Fibroblast of the conjunctiva (primary cell): ENCODE measurements at places on chromosomes 6 and 20.

- no peak for DNase-seq
Measured at GRCh38 chr20:32447136-32448027, 89.3 kb downstream of the ASXL1 start.

- no peak for DNase-seq
Measured at GRCh38 chr6:146106532-146106931, 77.7 kb downstream of the GRM1 start.

DNA sequence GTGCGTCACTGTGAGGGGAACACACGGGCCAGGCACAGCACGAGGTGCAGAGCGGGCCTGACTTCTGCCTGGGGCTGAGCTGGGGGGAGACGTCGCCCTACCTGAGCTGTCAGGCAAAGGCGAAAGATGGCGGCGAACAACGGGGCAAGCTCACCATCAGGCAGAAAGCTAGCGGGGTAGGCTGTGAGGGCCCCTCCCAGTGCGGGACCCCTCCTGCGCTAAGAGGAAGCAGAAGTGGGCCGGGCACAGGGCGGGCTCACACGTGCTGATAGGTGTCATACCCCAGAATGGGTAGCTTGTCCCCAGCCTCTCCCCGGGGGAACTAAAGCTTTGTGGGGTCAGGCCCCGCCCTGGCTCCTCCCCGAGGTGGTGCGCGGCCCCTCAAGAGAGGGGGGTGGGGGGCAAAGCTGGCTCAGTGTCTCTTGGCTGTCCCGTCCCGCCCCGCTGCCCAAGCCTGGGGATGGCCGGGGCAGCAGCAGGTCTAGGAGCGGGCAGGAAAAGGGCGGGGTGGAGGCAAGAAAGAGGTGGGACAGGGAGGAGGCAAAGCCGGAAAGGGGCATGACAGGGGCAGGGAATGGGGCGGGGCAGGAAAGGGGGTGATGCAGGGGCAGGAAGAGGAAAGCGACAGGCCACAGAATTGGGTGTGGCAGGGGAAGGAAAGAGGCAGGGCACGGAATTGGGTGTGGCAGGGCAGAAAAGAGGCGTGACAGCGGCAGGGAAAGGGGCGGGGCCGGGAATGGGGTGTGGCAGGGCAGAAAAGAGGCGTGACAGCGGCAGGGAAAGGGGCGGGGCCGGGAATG is 14.7 kb downstream of the UCKL1 start:
- DNase-seq = no peak

DNA sequence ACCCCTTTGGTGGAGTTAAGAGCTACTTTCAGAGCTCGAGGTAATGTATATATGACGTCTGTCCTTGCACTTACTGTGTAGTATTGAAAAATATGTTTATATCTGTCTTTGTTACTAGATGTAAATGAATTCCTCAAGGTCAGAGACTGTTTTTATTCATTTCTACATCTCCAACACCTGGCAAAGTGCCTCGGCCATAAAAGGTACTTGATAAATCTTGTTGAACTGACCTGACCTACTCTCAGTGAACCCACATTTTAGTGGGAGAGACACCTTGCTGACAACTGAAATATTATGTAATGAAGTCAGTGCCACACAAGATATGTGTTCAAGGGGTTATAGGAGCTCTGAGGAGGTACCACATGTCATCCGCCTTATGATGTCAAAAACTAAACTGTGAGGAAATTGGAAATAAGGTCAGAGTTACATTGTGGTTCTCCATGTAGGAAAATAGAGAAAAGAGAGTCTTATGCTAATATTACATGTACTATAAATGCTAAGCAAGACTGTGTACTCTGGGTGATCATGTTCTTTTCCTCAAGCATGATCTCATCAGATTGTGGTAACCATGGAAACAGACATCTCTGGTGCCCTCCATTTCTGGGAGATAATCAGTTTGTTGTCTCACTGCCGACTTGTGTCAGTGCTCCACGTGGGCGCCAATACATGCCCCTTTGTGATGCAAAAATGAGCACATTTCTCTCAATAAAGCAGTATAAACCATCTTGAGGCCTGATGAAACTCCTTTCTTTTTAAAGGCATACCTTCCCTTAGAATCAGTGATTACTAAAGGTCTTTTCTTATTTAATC is 5.7 kb upstream of the TMEM30A start:
- DNase-seq = no peak

DNA sequence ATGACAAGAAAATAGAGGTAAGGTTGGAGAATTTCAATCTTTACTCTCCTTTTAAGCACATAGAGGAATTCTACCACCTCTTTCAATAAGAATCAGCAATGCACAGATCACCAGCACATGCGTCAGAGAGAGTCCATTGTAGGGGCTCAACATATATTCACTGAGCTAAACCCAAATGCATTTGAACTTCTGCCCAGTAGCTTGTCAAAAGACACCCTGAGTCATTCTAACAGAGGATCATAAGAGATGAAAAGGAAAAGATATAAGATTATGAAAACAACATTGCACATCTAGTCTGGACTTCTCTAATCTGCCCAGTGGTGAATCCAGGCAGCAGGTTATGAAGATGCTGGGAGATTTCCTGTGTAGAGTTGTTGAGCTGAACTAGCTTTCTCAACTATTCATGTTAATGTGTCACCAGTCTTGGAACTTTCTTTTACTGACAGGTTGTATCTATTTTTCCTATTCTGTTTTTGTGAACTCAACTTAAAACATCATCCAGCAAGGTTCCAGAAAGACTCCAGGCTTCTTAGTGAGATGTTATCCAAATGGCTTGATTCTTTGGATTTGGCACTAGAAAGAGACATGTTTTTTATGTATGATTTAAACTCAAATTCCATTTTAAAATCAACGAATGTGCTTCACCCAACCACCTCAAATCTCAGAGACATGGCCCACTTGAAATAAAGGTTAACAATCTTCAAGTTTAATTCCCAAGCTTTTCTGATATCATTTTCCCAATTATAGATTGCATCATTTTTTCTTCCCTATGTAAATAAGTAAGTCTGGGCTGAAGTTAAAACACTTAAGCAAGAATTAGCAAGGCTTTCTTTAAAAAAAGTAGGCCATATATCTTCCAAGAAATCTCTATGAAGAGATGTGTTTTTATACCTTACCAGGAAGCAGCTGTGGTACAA is 89.3 kb downstream of the TSHZ2 start:
- no peak for DNase-seq

DNA sequence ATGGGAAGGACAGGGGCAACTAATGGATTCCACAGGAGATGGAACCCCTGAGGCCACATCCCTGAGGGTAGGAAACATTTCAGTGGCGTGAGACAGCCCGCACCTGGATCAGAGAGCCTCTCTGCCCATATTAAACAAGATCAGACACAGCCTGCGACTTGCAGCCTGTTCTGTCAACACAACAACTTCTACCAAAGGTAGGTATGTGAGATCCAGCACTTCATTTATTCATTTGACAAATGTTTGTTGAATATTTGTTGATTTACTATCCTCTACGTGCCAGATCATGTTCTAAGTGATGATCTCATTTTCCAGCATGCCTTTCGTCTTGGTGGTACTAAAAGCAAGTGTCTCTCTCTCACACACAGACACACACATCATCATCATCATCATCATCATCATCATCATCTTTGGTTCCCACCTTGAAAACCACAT is 43.2 kb upstream of the NT5E start:
- DNase-seq = no peak
